RPMI8226 (cell line): ENCODE measurements at places on chromosomes 12 and 14.

- peak; percentile 67 for DNase-seq
Observed at GRCh38 chr14:102694530-102695166, 82.6 kb upstream of the TRAF3 start.

DNA sequence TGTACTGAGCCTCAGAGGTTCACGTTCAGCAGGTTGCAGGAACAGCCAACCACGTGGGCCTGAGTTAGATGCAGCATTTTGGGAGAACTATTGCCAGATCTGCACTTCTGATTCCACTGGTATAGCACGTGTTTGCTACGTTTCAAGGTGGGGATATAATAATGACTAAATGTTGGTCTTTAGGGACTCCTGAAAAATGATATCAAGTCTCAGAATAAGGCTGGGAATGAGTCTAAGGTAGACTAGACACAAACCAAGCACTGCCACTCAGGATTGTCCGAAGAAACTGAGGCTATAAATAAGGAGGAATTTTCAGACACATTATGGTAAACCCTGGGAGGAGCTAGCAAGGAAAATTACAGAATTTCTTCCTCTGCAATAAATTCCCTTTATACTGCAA is 98.1 kb downstream of the ESR2 start:
- no peak for DNase-seq

DNA sequence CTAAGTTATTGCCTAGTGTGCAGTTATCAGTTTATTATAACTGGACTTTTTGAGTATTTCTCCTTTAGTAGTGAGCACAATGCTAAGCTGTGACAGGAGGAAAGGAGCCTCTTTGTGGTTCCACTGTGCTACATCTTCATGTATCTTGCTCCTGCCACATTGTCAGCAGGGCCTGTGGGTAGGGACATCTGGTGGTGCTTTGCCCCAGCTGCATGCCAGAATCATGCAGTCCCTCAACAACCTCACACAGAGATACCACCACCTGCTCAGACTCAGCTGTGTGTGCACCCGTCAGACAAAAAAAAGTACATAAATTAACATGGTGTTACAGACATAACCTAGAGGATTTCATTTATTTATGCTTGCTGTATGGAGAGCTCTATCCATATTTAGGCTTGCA is 51.1 kb downstream of the MIS18BP1 start:
- DNase-seq = no peak

DNA sequence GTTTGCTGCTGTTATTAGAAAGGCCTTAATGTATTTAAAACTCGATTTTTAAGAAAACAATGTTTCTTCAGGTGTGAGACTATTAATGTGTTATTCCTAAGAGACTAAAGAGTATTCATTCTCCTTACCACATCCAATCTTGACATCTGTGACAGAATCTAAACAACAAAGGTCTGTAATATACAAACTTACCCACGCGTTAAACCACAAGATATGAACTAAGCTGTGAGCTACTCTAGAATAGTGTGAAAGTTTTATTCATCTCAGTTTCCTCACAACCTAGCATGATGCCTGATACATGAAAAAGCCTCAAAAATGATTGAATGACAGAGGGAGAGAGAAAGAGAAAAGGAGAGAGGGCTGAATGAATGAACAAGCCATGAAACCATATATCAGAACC is 117.3 kb upstream of the COCH start:
- DNase-seq = no peak

- no peak for DNase-seq
Observed at GRCh38 chr12:9380650-9381049, 172.5 kb upstream of the PZP start.

- peak; percentile 91 for DNase-seq
Observed at GRCh38 chr12:63066782-63067181, 84.2 kb downstream of the AVPR1A start.

DNA sequence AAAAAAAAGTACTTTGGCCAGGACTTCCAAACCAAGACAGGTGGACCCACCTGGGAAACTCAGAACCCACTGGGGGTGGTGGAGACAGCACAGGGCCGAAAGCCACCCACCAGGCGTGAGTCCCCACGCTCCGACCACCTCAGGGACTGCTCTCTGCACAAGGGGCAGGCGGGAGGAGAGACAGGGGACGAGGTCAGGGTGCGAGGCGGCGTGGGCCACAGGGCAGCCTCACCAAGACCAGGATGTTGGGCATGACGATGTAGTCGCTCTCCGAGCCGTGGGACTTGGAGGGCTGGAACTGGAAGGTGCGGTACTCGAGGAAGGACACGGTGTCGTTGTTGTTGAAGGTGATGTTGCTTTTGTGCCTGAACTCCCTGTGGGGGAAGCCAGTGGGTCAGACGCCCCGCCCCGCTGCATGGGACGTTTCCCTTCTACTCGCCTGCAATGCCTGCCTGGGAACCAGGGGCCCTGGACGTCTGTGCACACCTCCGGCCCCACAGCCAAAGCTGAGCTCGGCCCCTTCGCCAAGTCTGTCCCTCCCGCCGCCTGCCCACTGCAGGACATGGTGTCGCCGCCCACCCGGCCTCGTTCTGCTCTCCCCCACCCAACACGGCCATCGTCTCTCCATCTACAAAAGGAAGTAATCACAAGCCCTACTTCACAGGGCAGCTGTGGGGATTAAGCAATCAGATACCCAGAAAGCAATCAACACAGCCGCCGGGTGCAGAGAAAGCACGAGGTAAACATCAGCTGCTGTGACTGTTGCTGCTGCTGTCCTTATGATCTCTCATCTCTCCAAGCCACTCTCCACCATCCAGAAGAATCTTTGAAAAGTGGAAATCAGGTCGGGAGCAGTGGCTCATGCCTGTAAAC is 48.7 kb downstream of the SCARB1 start:
- no peak for DNase-seq

GRCh38 chr12:75578546-75578945 is 67.1 kb upstream of the KRR1 start:
- no peak for DNase-seq

DNA sequence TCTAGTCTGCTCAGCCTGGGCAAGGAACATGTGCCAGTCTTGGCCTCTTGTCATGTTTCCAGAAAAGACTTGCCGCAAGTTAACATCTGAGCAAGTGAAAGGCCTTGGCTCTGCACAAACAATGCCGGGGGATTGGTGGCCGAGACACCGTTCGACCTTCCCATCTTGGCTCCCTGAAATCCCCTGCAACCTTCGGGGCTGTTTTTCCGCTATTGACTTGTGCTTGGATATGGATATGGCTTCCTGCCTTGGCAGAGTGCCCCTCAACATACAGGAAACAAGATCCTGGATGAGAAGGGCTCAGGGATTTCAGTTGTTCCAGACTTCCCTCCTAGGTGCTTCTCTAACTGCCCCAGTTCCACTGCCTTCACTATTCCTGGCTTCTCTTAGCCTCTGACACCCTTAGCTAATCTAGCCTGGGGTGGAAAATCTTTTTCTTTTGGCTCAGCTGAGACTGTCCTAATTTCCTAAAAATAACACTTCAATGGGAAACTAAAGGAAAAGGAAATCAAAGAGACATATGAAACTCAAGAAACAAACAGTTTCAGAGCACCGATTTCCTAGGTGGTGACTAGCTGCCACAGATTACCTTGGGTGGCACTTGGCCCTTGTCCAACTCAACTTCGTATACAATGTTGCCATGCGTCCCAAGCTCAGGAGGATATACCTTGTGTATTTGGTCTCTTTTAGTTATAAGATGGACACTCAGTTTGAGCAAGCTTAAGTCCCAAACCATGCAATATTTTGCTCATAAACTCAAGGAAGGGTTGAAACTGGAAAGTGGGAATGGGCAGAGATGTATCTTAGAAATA is 33.9 kb downstream of the RDH12 start:
- no peak for DNase-seq

DNA sequence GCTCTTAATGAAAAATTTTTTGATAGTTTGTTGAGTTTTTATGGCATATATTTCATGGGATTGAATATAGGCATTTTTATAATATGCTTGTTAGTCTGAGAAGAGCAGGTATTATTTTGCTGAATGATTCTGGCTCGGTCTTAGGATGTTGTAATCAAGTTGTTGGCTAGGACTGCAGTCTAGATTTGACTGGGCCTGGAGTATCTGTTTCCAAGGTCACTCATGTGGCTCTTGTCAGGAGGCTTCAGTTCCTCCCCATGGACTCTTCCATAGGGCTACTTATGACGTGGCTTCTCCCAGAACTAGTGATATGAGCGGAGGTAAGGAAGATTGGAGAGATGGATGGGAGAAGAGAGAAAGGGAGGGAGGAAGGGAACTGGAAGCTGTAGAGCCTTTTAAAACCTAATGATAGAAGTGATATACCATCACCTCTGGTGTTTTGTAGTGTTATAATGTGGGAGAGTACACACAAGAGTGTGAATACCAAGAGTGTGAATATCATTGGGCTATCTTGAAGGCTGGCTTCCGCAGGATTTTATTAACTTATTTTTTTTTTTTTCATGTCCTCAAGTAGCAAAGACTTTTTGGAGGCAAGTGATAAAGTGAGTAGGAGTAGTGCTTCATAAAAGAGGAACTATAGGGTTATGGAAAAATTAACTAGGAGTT is 4.4 kb downstream of the MNAT1 start:
- no peak for DNase-seq

DNA sequence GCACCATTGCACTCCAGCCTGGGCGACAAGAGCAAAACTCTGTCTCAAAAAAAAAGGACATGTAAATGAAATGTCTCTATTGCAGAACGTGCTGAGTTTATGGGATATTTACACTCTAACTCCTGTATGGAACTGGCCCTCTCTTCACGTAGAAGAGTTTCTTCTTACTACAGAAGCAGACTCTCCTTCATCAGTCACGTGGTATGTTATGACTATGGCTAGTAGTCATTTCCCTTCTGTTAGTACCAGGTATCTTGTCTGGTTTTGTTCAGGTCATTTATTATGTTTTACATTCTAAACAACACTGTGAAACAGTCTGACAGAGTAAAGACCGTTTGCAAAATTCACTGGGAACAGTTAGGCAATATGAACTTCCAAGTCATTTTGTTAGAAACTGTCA is 20.3 kb downstream of the KNTC1 start:
- no peak for DNase-seq

- peak; percentile 72 for DNase-seq
Observed at GRCh38 chr12:14416658-14417057, 51.2 kb downstream of the ATF7IP start.

DNA sequence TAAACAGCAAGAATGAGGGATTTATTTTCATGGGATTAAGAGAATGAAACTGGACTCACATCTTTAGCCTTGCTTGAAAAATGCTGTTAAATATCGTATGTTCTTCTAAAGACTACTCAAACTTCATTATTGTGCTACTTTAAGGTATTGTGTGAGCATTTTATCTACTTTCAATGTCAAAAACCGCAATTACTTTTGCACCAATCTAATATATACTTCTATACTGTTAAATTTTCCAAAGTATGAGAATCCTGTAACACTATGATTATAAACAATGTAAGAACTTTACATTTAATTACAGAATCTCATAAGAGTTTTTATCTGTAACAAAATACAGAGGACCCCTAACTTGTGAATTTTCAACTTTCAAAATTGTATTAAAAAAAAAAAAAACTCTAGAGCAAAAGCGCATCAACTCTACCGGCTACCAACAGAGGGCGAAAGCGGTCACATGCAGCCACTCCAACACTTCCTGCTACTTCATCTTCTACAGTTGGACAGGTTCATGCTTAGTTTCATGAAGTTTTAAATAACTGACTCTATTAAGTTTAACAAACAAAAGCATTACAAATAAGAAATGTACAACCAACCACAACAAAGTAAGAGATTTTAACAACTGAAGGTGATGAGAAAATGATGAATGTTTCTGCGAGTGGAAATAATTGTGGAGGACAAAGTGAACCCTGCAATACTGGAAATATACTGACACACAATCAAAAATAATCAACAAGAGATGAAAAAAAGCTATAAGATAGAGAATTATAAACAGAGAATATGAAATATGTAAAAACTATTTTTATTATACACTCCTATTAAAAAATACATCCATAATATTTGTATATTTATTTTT is 210.9 kb downstream of the MED13L start:
- peak; percentile 57 for DNase-seq

- DNase-seq = no peak
Observed at GRCh38 chr14:25615174-25615573, 565.2 kb upstream of the STXBP6 start.

DNA sequence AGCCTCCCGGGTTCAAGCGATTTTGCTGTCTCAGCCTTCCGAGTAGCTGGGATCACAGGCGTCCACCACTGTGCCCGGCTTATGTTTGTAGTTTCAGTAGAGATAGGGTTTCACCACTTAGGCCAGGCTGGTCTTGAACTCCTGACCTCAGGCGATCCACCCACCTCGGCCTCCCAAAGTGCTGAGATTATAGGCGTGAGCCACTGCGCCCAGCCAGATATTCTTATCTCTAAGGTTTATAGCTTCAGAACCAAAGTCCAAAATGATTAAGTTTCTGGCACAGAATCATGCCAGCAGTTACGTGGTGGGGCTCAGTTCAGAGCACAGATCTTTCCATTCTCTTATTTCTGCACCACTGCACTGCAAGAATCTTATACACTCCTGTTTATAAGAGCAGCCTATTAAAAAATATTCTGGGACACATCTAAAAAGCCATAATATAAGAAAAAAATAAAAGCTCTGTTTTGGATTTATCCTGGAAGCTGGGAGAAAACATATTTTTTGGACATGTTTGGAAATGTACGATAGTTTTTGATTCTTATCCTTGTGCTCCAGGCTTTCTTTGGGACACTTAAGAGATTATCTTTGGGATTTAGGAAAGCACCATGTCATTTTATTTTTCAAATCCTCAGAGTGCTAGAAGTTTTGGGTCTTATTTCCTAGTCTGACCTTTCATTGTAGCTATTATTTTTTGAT is 129.6 kb downstream of the LMNTD1 start:
- DNase-seq = no peak

GRCh38 chr12:2624543-2625288 is 170.1 kb upstream of the FKBP4 start:
- DNase-seq = peak; percentile 39

GRCh38 chr14:102909911-102910310 is 12.6 kb upstream of the AMN start:
- DNase-seq = no peak

DNA sequence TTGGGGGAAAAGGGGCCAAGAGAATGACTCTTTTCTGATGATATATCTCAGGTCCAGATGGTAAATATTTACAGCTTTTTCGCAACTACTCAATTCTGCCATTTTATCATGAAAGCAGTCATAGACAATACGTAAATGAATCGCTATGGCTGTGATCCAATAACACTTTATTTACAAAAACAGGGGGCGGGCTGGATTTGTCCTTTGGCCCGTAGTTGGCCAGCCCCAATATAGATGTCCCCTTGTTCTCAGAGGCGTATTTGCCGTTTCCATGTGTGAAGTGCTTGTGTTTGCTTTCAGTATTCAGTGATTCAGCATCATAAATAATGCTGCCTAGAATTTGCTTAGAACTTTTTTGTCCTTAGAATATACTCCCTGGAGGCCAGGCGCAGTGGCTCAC is 77.2 kb downstream of the CCDC92 start:
- no peak for DNase-seq

DNA sequence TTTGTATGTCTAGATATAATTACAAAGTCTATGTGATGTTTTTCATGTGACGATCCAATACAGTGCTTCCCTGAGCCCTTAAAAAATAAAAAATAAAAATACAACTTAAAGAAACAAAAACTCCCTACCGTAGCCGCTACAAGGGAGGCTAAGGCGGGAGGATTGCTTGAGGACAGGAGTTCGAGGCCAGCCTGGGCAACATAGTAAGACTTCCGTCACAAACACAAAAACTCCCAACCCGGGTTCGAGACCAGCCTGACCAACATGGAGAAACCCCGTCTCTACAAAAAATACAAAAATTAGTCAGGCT is 669 bp upstream of the CDKN3 start:
- no peak for DNase-seq
